ENCODE measurements at places on chromosomes 11 and 22.
A peak's percentile ranks its signal among the peaks of the same experiment; 100 is the strongest.

DNA sequence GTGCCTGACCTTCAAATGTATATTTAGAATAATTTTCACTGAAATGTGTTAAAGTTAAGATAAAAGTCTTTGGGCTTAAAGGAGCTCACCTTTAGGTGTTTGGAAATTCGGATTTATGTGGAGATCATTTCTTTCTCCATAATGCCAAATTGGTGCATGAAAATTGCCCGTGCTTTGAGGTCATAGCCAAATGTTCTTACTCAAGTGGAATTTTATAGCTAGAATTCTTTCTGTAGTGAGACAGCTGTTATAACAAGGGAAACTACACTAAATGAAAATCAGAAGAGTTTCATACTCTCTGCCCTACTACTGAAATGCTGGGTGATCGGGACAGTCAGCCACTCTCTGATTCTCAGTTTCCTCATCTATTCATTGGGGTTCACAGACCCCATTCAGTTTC is 89.5 kb upstream of the DBX1 start:
- DNase-seq = no peak

DNA sequence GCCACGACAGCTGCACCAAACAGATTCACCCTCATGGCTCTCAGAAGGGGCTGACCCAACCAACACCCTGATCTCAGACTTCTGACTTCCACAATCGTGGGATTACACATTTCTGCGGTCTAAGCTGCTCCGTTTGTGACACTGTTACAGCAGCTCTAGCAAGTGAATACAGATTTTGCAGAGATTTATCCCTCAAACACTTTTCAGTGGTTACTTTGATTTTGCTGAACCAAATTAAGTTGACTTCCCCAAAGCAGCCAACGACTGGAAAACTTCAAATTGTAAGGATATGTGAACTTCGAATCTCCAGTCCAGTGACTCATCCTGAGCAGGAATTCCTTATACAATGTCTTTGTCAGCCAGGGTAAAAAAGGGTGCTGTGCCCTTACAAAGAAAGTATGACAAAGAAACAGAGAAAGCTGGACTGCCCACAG is 14.8 kb upstream of the INCENP start:
- peak; percentile 38 for DNase-seq

GRCh38 chr22:49371325-49372110 is 456.2 kb downstream of the BRD1 start:
- no peak for DNase-seq

GRCh38 chr11:112580864-112581263 is 320.2 kb upstream of the PLET1 start:
- DNase-seq = no peak

DNA sequence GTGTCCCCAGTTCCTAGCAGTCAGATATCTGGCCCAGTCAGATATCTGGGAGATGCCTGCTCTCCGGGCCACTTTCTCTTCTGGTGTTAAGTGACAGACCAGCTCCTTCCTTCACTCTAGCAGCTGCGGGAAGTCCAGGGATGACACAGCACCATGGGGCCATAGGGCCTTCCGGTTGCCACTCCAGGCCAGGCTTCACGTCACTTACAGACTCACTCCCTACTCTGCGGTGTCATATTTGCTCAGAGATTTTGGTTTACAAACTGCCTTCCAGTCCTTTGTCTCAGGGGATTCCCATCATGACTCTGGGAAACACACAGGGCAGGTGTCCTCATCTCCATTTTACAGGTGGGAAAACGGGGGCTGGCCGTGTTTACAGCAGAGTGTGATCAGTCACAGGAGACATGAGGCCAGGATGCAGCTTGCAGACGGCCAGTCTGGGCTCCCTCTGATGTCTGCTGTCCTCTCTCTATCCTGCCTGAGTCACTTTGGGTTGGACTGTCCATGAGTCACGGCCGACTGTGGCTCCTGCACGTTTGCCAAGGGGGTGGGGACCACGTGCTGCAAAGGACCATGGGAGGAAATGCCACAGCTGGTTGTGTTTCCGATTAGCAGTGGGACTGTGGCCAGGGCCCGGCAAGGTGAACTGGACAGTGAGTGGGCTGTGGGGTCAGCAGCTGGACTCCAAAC is 8.2 kb upstream of the TBC1D22A start:
- peak; percentile 79 for DNase-seq

DNA sequence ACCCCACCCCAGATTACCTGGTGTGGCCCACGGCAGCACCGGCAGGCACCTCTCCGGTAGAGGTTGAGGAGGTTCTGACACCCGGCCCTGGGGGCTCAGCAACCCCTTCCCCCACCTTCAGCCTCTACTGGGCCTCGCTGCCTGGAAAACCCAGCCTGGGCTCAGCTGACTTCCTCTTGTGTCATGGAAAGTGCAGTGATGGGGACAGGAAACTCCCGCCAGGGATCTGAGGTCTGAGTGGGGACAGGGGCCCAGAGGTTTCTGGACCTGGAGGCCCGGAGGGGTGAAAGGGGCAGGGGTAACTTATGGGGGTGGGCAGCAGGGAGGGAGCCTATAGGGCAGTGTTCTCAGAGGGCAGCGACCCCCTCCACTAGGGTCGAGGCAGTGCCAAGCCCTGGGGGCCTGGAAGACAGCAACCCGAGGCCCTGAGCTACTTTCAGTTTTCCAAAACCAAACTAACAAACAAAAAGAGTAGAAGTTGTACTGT is 10.0 kb upstream of the CD5 start:
- no peak for DNase-seq

GRCh38 chr11:130653838-130654636 is 205.6 kb downstream of the ADAMTS15 start:
- no peak for DNase-seq

DNA sequence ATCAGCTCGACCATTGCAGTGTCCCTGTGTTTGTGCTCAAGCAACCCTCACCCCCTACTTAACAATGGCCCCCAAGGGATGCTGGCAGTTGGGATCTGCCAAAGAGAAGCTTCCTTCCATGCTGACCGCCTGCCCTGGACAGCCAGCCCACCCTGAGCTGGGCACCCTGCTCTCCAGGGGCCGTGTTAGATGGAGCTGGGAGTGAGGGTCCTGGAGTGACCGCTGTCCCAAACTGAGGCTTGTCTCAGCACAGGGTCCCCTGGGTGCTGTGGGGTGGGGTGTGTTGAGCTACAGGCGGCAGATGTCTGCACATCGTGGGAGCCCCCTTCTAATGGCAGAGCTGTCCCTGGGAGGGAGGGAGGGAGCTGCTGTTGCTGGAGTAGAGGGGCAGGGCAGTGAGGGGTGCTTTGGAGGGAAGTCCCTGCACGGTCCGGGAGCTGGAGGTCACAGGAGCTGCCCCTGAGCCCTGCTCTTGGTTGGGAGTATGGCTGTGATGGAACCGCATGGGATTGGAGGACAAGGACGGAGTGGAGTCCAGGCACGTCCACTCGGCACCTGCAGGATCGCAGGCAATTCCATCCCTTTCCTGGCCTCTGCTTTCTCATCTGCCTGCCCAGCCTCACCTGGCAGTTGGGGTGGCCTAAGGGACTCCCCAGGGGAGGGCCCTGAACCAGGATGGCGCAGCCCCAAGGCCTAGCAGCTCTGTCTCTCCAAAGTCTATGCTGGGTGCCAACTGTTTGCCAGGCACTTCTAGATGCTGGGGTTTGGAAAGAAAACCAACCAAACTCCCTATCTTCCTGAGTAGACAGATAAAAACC is 126.3 kb downstream of the ARHGAP8 start:
- DNase-seq = no peak

GRCh38 chr11:95076416-95076815 is 9.7 kb downstream of the SRSF8 start:
- DNase-seq = peak; percentile 32

DNA sequence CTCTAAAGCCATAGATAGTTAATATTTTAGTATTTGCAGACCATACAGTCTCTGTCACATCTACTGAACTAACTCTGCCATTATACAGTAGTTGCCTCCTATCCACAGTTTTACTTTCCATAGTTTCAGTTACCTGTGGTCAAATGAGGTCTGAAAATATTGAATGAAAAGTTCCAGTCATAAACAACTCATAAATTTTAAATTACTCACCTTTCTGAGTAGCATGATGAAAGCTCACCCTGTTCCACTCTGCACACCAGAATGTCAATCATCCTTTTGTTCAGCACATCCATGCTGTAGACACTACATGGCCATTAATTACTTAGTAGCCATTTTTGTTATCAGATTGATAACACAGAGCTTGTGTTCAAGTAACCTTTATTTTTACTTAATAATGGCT is 51.7 kb upstream of the ME3 start:
- no peak for DNase-seq

DNA sequence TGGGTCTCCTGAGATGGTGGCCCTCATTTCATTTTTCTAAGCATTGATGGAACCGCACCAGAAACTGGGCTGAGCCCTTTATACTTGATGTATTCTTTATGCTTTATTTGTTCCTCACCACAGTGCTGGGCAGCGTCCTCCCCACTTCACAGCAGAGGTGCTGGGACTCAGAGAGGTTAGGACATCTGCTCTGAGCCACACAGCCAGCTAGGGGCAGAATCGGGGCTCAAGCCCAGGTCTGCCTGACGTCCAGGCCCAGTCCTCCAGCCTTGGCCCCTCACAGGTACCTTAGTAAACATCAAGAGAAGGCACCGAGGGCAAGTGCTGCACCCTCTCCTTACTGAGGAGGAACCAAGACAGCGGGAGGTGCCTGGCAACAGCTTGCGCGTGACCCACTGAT is 20.2 kb upstream of the SHISAL1 start:
- DNase-seq = no peak

GRCh38 chr11:44382656-44383240 is 72.8 kb upstream of the ALX4 start:
- DNase-seq = no peak

- DNase-seq = no peak
Measured at GRCh38 chr22:39953101-39953500, 7.1 kb upstream of the TMA7B start.

- no peak for DNase-seq
Measured at GRCh38 chr22:23222033-23222792, 41.9 kb downstream of the BCR start.

DNA sequence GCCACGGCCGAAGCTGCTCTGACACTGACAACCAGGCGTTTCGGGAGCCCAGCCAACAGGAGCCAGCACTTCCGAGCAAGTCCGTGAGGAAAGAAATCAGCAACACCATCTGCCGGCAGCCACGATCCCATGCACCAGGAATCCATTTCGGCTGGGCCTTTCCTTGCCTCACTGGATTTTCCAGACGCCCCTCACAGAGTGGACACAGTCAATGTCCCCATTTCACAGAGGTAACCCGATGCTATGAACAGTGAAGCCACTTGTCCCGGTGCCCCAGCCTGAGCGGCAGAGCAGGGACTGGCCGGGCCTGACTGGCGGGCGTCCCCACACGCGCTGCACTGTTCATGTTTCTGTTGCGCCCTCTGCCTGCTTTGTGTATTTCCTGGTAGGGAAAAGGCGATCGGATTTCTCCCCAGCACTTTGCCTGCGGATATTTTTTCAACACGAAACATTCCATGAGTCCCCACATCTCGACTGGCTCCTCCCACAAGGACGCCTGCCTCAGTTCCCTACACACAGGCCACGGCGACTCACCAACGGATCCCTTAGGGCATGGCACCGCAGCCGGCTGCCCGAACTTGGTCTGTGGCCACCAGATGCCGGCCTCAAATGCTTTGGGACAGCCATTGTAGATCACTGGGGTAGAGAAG is 55.3 kb downstream of the TRMU start:
- DNase-seq = no peak

GRCh38 chr11:132036746-132037466 is 666.5 kb downstream of the NTM start:
- DNase-seq = no peak

- DNase-seq = no peak
Measured at GRCh38 chr22:19664951-19665783, 49.1 kb upstream of the SEPTIN5 start.

Data from hematopoietic multipotent progenitor cell treated with erythropoietin and hydrocortisone succinate and interleukin-3 and kit ligand, for 6 days (in vitro differentiated cells).